ENCODE measurements at places on chromosomes 12 and 14. TPM values are rescaled to one million over a fixed set of nuclear protein-coding genes. Genes with fewer than 3 reads are reported as not detected.

DNA sequence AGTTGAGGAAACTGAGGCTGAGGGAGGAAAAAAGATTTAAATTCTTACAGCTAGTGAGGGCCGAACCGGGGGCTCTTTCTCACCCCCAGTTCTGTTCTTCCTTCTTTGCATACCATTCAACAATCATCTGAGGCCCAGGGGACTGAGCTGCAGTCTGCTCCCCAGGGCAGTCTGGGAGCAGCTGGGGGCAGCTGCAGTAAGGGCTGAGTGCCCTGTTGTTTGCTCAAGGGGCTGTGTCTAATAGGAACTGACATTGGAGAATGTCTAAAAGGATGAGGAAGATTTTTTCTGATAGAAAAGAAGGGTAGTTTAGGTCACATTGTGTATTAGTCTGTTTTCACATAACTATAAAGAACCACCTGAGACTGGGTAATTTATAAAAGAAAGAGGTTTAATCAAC lies 42.2 kb downstream of the SLC17A8 start:
- DNase-seq = no peak

DNA sequence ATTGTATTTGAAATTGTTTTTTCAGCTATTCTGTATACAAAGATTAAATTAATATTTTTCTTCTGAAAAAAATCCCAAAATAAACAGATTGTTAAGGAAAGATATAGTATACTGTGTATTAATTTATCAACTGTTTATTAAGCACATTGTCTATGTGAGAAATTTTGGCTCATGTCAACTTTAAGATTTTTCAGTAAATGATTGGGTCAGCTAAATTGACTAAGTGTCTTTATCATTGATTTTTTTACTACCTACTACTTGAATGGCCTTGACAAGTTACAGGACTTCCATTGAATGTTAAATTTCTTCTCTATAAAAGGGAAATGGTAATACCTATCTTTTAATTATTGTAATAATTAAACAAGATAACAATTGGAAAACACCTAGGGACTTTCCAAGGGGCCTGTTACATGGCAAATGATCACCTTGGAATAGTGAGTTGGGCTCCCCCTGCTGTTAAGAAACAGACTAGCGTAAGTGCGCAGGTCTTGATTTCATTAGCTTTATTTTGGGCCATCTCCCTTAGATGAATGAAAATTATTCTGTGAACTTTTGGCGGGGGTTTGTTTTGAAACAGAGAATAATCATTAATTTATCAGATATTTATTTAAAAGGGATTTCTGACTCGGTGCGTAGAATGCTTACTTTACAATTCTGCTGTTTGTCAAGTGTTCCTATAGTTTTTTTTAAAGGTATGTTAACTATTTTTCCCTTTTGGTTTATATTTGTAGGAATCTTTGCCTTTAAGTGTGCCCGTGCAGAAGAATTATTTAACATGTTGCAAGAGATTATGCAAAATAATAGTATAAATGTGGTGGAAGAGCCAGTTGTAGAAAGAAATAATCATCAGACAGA lies 14.5 kb upstream of the CCT2 start:
- peak; percentile 81 for DNase-seq

- DNase-seq = no peak
Observed at GRCh38 chr12:46131732-46132469, 136.9 kb downstream of the SLC38A1 start.

DNA sequence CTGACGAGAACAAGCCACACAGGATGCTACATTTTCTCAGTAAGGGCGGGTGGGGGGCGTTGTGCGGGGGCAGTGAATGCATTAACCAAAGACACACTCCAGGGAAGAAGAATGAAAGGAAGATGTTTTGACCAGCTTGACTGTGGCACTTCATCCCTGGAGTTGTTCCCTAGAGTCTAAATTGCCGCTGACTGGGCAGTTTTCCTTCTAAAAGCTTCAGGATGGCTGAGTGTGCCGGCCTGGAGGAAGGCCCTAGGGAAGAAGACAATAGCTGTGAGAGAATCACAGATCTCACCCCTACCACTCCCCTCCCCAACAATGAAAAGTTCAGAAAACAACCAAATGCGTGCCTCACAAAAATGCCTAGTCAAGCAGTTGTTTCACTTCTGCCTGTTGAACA lies 67.2 kb downstream of the NKX2-1 start:
- no peak for DNase-seq

DNA sequence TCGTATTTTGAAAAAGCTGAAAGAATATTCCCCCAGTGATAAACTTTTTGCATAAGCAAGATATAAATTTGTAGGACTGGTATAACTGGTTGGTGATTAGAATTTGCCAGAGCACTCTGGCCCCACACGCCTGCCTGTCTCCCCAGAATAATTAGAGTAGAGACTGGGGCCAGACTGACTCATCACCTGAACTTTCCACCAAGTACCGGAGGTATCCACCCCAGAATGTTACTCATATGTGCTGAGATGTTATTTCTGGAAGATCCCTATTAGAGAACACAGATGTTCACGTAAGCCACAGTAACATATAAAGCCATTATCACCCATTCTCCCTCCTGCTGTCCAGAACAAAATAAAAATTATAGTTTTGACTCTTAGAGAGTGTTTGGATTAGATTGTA lies 49.5 kb upstream of the PIWIL1 start:
- no peak for DNase-seq

DNA sequence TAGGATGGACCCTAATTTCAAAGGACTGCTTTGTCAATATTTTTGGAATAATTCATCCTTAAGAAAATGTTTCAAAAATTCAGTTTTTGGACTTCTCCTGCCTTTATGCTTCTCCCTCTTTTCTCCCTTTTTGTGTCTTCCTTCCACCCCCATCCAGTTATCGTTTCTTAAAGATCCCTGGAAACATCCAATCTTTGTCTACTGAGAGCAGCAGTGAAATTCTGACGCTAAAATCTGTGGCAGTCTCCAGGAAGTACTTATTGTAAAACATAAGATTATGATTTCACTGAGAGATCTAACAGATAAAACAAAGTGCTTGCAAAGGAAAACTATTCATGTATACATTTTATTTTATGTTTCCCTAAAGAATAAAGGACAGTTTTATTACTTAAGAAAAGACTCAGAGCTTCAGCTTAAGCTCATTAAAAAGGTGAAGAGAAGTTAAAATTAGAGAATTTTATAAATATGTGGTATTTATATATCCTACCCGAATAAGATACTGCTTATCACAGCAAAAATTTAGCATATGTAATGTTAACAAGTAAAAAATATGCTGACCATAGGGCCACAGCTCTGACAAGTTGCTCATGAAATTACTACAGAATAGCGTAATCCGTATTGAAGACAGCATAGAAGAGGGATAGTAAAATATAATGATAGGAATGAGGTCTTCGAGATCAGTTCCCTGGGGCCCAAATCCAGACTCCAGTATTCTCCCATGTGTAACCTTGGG lies 6.9 kb downstream of the FRMD6 start:
- DNase-seq = no peak

- DNase-seq = no peak
Observed at GRCh38 chr14:39381366-39381765, 50.9 kb downstream of the FBXO33 start.

DNA sequence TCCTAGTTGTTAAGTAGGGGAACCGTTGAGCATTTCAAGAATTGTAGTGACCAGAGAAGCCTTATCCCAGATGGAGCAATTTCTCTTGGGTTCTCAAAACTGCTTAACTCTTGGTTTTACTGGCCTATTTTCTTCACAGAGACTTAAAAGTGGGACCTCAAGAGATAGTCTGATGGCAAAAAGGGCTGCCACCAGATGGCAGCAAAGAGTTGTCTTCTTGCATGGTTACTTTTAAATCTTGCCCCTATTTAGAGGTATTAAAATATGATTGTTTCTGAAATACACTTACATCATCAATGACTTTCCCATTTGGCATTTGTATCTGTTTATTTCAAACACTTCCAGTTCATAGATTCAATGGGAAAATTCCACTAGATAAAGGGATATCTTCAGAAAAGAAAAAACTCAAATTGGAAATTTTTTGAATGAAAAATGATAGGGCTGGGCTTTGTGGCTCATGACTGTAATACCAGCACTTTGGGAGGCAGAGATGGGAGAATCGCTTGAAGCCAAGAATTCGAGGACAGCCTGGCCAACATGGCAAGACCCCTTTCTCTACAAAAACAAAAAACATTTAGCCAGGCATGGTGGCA lies 69.9 kb upstream of the CNTN1 start:
- DNase-seq = peak; percentile 35

DNA sequence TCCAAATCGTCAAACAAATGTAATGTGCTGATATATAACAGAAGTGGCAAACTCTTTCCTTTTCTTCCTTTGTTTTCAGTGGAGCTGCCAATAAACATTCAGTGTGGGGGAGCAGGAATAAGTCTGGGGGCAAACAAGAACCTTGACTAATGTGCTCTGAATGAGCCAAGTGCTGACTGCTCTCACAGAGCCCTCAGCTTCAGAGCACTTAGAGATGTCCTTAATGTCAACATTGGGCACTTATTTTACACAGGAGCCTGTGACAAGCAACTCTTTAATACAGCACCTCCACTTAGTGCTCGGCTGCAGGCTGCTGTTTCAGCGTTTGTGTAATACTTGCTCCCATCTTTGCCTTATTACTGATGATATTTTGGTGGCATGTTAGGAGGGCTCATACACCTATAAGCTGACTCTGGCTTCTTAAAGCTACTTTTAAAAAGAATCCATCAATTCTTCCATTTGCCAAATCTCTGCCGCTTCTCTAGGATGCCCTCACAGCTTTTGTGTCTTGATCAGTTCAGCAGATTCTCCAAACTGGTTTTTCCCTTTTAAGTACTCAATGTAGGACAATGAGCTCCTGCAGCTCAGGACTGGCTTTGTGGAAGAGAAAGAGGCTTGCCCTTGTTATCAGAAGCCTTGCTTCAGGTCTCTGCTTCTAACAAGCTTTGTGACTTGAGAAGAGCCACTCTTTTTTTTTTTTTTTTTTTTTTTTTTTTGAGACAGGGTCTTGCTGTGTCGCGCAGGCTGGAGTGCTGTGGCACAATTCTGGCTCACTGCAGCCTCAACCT lies 206.6 kb downstream of the MON2 start:
- no peak for DNase-seq

GRCh38 chr14:69395929-69396328 lies 2.2 kb downstream of the ERH start:
- no peak for DNase-seq

DNA sequence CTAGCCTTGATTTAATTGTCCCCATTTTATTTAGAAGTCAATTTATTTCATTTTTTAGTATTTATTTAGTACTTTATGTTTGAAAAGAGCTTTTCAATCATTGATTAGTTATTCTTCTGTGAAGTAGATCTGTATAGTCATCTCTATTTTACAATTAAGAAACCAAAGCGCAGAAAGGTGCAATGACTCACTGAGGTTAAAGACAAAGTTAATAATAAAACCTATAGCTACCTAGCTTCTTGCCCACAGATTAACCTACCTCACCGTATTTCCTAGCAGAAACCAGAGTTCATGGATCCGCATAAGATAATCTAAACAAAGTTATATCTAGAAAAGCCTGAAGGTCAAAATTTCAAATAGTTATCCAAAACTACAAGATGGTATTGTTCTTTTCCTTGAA lies 176.4 kb downstream of the GRIN2B start:
- DNase-seq = no peak

The L2HGDH gene
- 1.1 TPM for polyA plus RNA-seq

The NYNRIN gene
- polyA plus RNA-seq = 0.04 TPM

The FGF23 gene
- polyA plus RNA-seq = not detected

The SYCP3 gene
- polyA plus RNA-seq = 0.04 TPM
